Aorta (tissue), 5 donors: ENCODE measurements at places on chromosomes 13 and 19. TPM values are rescaled to one million over a fixed set of nuclear protein-coding genes. Genes with fewer than 3 reads are reported as not detected.

Gene SSC5D
- 64.1 TPM for total RNA-seq

Gene KIR2DL4
- total RNA-seq: not detected

Gene CCNE1
- 0.88 TPM for total RNA-seq

Gene KLHL1
- total RNA-seq: not detected

DNA sequence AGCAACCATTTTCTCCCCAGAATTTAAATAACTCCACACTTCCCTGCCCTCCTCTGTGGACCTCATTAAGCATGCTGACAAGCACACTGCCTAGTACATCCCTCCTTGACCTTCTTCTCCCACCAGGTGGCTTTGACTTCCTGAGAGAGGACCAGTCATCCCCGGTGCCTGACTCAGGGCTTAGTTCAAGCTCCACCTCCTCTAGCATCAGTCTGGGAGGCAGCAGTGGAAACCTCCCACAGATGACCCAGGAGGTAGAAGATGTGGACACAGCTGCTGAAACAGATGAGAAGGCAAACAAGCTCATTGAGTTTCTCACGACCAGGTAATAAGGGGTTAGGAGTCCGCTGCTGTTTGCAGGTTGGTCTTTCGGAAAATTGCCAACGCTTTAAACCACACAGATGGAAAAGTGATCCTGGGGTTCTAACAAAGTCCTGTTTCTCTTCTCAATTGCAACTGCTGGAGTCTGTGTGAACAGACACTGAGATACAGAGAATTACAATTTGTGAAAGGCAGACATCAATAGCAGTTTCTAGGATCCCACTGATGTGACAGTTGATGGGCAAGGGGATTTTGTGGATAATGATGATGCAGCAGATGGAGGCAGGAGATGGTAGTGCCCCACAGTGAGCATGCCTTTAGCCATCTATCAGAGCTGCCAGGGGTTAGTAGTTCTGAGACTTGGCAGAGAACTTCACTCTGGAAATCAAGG, 86.7 kb downstream of the ZAR1L start:
- peaks cover 3% of the 10 kb centered on the region for H3K4me1 ChIP-seq
- peaks cover 3% of the 10 kb centered on the region for H3K36me3 ChIP-seq
- DNase-seq: no peak
- H3K27ac ChIP-seq: no peak overlapping the region
- no peaks in the 10 kb centered on the region for H3K27me3 ChIP-seq

- no peak overlapping the region for H3K27ac ChIP-seq
- no peaks in the 10 kb centered on the region for H3K36me3 ChIP-seq
- peaks cover 1% of the 10 kb centered on the region for H3K4me1 ChIP-seq
- no peak for DNase-seq
- no peaks in the 10 kb centered on the region for H3K27me3 ChIP-seq
- no peak overlapping the region for H3K4me3 ChIP-seq
Observed at GRCh38 chr13:103351035-103351828, 285.0 kb upstream of the SLC10A2 start.

- H3K36me3 ChIP-seq: no peaks in the 10 kb centered on the region
- no peaks in the 10 kb centered on the region for H3K27me3 ChIP-seq
- H3K4me1 ChIP-seq: no peaks in the 10 kb centered on the region
- no peak for DNase-seq
Observed at GRCh38 chr19:41871573-41872383, 5.3 kb upstream of the CD79A start.

GRCh38 chr19:44498988-44499387, 1.3 kb downstream of the ZNF180 start:
- H3K36me3 ChIP-seq: peaks cover 5% of the 10 kb centered on the region
- no peak overlapping the region for H3K4me3 ChIP-seq
- DNase-seq: no peak
- no peak overlapping the region for H3K27ac ChIP-seq
- H3K4me1 ChIP-seq: no peaks in the 10 kb centered on the region

DNA sequence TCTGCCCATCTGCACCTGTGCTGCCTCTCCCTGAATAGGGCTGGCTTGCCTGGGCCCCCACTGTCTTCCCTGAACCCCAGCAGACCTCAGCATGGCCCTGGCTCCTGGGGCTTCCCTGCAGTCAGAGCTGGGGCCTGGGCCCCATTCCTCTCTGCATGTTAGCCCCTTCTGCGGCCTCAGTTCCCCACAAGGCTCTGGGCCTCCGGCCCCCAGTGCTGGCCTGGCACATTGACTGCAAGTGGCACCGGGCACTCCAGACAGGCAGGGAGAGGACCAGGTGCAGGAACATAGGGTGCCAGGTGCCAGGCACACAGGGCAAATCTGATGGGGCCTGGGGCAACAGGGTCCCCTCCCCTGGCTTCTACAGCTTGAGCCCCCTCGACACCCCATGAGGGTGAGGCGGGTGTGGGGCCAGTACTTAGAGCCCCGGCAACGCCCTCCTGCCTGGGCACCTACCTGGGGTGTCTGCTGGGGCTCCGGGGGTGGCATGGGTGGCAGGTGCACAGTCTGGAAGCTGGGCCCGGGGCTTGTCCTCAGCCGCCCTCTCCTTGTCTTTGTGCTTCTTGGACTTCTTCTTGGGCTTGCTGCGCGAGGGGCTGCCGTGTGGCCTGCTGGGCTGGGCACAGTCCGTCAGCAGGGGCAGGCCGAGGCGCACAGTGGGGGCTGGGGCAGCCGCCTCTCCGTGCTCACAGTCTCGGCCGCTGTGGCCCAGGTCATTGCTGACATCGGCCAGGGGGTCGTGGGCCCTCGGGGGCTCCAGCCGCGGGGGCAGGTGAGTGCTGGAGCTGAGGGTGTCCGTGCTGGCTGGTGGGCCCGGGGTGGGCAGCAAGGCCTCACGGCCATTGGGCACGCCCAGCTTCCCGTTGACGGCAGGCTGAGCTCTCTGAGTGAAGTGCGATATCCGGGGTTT, 12.3 kb upstream of the ISYNA1 start:
- no peak for DNase-seq
- H3K4me3 ChIP-seq: no peak overlapping the region
- no peak overlapping the region for H3K27ac ChIP-seq
- H3K36me3 ChIP-seq: no peaks in the 10 kb centered on the region

- DNase-seq: no peak
- H3K27ac ChIP-seq: no peak overlapping the region
- no peaks in the 10 kb centered on the region for H3K4me1 ChIP-seq
- no peaks in the 10 kb centered on the region for H3K27me3 ChIP-seq
- no peaks in the 10 kb centered on the region for H3K36me3 ChIP-seq
Observed at GRCh38 chr19:45152504-45153338, 8.1 kb downstream of the NKPD1 start.

- H3K27me3 ChIP-seq: no peaks in the 10 kb centered on the region
- no peaks in the 10 kb centered on the region for H3K36me3 ChIP-seq
- H3K4me3 ChIP-seq: no peak overlapping the region
- H3K27ac ChIP-seq: no peak overlapping the region
- no peak for DNase-seq
- H3K4me1 ChIP-seq: no peaks in the 10 kb centered on the region
Observed at GRCh38 chr13:80972857-80973478, 632.0 kb upstream of the SPRY2 start.

- H3K4me1 ChIP-seq: no peaks in the 10 kb centered on the region
- no peak overlapping the region for H3K4me3 ChIP-seq
- H3K27ac ChIP-seq: no peak overlapping the region
- H3K27me3 ChIP-seq: peaks cover 3% of the 10 kb centered on the region
- DNase-seq: no peak
- no peaks in the 10 kb centered on the region for H3K36me3 ChIP-seq
Observed at GRCh38 chr13:27933118-27933517, 13.3 kb downstream of the PDX1 start.

DNA sequence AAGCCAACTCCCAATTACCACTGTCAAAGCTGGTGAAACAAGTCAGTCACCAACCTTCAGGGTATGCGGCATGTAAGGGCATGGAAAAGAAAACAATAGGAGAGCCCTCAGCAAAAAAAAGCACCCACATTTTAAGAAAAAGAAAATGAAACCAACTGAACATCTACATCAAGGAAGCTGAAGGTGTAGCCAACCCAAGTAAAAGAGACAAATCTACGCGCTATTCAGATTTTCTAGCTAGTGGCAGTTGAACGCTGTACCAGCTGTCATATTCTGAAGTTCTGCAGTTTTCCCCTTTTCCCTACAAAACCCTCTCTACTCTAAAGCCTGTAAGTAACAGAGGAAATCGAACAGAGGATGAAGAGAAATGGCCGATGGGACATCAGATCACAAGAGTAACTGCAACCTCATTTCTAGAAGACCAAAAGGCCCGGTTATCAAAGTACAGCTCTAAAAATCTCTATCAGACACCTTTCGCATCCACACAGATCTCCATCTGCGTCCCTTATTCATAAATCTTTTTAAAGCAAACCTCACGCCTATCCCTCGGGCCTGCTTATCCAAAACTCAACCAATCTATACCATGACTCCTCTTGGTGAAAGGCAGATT, 1.4 kb downstream of the MYCBP2 start:
- H3K4me3 ChIP-seq: peak overlapping the region; percentile 41
- peaks cover 11% of the 10 kb centered on the region for H3K4me1 ChIP-seq
- no peak for DNase-seq
- H3K27me3 ChIP-seq: no peaks in the 10 kb centered on the region
- no peak overlapping the region for H3K27ac ChIP-seq
- no peaks in the 10 kb centered on the region for H3K36me3 ChIP-seq

DNA sequence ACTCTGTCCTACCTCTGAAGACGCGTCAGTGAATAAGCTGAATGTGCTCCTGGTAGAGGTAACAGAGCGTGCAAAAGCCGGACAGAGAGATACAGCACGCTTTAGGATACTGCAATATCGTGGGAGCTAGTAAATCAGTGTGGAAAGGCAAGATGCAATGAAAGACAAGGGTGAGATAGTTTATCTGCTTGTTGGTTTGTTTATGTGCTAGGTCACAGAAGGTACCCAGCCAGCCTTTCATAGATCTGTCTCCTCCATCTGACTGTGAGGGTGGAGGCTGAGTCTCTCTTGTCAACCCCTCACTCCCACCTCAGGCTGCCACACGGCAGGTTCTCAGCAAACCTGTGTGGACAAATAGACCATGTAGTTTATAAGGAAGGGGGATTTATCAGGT, 904 bp upstream of the GIPC1 start:
- H3K4me3 ChIP-seq: no peak overlapping the region
- no peak overlapping the region for H3K27ac ChIP-seq
- no peaks in the 10 kb centered on the region for H3K36me3 ChIP-seq
- DNase-seq: no peak

DNA sequence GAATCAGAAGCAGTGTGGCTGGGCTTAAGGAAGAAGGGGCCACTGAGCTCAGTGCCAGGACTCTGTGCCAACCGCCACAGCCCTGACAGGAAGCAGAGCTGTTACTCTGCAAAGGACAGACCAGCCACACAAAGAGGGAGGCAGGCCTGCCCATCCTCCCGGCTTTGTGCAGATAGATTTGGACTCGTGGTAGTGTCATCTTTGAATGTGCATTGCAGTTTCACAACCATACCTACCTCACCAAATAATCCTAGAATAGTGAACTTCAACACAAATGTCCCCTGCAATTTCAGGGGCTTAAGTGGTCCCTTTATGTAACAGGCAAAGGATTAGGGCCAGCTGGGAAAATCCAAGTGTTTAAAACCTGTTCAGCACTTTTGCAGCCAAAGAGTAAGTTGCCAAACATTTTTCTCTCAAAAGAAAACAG, 55.1 kb upstream of the CLDN10 start:
- no peak for DNase-seq
- H3K36me3 ChIP-seq: peaks cover 2% of the 10 kb centered on the region
- H3K4me1 ChIP-seq: peaks cover 4% of the 10 kb centered on the region
- no peak overlapping the region for H3K4me3 ChIP-seq

GRCh38 chr13:49683489-49683888, 7.8 kb downstream of the EBPL start:
- H3K36me3 ChIP-seq: no peaks in the 10 kb centered on the region
- H3K27ac ChIP-seq: no peak overlapping the region
- no peak for DNase-seq
- H3K27me3 ChIP-seq: no peaks in the 10 kb centered on the region

DNA sequence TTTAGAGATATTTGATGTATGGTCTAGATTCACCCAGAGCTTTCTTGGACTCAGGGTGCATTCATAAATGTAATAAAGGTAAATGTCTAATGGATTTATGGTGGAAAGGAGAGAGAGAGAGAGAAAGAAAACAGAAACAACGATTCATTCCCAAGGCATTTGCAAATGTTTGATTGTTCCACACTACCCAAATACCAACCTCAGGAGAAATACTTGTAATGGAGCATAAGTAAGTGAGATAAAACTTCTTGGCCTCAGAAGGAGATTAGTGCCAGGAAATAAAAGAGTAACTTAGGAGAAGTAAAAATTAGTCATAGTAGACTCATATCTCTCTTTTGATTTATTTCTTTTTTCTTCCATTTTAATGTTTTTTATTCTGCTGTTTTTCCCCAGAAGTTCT, 40.6 kb upstream of the DGKH start:
- no peaks in the 10 kb centered on the region for H3K27me3 ChIP-seq
- H3K4me3 ChIP-seq: no peak overlapping the region
- no peak overlapping the region for H3K27ac ChIP-seq
- DNase-seq: no peak
- H3K36me3 ChIP-seq: no peaks in the 10 kb centered on the region
